Stimulated activated CD8-positive, alpha-beta memory T cell treated with anti-CD3 and anti-CD28 coated beads, Interleukin-2, amount 100 ng/mL, for 1 hour (primary cell): ENCODE measurements at places on chromosomes 4 and X.

- DNase-seq, result peak; percentile 42
These were observed at the start of gene FGFBP2 for GRCh38 chr4:15963001-15963451. TSS of gene FGFBP2 (minus strand) at chr4:15963175. CDS start at chr4:15963129, 46 bp downstream.

DNA sequence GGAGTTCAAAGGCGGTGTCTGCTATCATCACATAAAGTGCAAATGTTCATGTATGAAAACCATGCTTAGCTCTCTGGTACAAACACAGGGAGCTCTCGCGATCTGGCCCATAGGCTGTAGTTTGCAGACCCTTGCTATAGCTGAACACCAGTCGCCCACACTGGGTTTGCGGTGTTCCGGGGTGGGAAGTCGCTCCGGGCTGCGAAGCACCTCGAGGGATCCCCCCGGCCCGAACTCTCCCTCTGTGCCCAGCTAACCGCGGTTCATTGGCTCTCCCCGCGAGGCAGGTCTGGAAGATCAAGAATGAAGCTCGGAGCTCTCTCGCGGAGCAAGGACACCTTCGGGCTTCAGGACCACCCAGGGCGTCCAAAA lies 341 bp upstream of the PRPS2 start:
- no peak for DNase-seq

DNA sequence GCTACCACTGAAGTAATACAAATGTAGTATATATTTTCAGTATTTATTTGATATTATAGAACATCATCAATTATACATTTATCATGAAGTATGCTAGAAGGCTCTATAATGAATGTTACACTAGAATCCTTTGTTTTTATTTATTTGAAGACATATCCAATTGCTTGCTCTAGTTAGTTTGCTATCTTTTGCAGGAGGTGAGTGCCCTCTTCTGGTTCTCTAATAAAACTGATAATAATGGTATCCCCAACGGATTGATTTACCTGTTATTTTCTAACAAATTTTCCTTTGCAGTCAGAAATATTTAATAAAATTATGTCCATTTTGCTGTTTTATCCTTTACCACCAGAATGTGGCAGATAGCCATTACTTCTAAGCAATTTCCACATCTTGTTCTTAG lies 274.3 kb upstream of the TACR3 start:
- no peak for DNase-seq

DNA sequence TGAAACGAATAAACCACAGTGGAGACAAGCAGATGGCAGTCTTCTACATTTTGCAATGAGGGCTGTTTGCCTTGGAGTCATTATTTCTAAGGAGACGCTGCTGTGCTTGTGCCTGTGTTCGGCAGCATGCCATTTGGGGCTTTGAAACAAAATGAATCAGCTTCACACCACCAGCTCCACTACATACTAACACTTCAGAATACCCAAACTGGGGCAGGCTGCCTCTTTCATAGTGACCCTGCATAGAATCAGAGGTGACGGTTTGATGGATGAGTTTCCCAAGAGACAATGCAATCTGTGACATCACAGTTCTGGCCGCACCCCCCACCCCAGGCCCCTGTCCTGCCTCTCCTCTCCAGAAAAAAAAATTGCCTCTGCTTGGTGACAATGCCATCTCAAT lies 57.1 kb upstream of the MID1 start:
- no peak for DNase-seq

GRCh38 chr4:22787753-22788375 lies 95.1 kb downstream of the GBA3 start:
- no peak for DNase-seq

GRCh38 chrX:139932073-139932900 lies 566 bp downstream of the ATP11C start:
- DNase-seq, result peak; percentile 8

DNA sequence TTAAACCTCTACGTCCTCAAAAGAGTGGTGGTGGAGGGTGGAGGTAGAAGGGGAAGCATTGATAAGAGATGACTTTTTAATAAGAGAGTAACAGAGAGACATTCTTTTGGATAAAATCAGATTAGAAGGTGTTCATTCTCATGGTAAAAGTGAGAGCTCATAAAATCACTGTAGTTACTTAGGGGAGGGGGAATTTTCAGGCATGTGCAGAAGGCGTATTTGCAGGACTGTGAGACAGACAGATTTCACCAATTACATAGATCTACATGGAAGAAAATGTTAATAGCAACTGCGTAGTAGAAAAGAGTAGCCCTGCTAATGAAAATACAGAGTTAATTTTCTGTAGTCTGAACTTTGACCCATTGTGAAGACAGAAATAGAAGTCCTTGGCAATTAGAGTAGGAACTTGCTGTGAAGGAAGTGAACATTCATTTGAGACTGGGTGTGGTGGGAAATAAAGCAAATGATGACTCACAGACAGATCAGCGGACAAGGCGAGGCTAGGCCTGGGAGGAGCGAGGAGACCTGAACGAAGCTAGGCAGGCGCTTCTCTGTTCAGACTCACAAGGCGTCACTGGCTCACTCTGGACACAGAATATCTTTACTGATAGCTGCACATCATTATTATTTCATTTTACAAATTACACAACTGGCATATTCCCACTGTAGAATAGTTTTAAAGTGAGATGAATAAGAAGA lies 57.2 kb upstream of the FAM9C start:
- DNase-seq, result peak; percentile 24

- no peak for DNase-seq
These were observed 91.9 kb upstream of the SH3RF1 start for GRCh38 chr4:169362607-169363006.

GRCh38 chr4:54929459-54929858 lies 195.9 kb downstream of the KDR start:
- DNase-seq, result no peak

- DNase-seq, result no peak
These were observed 299.2 kb downstream of the IDS start for GRCh38 chrX:149205937-149206336.

DNA sequence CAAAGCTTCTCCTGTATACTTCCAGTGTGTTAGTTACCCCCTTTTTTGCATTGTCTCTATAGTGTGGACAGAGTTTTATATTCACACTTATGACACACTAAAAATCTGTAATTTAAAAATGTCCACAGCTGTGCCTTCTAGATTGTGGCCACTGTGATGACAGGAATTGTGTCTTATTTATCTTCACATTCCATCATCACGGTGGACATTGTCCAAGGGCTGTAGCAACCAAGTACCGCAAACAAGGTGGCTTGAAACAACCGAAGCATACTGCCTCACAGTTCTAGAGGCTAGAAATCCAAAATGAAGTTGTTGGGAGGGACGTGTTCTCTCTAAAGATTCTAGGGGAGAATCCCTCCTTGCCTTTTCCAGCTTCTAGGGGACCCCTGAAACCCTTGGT lies 32.3 kb downstream of the CHRNA9 start:
- DNase-seq, result no peak

DNA sequence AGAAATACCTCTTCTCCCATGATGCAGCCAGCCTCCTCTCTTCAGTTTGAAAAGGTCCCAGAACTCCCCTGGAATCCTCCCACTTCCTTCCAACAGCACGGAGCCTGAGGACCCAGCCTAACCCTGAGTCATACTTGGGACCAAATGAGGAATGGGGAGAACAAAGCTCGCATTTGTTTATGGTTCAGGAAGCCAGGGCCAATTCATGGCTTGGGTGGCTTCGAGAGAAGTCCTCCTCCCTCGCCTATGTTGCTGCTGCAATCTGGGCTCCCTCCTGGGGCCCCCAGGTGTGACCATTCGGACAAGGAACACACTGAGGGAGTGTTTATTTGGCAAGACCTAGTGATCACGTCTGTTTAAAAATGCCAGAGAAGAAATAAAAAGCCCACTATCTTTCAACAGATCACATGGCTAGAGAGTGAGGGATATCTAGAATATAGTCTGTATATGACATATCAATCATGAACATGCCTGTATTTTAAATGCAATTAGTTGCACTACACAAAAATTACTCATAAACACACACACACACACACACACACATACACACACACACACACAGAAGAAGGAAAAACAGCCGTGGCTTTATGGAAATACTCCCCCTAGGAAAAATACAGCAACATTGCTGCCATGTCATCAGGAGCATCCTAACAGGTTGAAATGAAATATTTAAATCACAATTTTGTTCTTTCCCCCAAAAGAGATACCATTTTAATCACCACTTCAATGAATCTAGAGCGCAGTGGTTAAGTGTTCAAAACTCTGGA lies 155.7 kb upstream of the MAP3K15 start:
- DNase-seq, result no peak

- DNase-seq, result no peak
These were observed at the start of gene KLB for GRCh38 chr4:39406763-39407583. TSS of gene KLB (plus strand) at chr4:39406930. CDS start at chr4:39406950, 20 bp downstream.

DNA sequence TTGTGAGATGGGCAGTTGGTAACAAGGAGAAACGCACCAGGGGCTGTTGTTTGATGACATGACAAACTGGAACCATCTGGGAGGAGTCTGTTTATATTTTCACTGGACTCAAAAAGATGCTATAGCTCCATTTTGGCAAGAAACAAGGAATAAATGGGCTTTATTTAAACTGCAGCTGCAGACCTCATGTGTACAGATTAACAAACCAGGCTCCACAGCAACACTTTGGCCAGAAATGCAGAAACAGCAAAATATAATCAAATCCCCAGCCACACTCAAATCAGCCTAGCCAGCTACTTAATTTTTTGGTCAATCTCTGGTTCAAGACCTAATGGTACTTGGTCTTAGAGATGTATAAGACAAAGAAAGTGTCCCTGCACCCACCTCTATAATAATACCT lies 52.7 kb downstream of the ASB9 start:
- no peak for DNase-seq

DNA sequence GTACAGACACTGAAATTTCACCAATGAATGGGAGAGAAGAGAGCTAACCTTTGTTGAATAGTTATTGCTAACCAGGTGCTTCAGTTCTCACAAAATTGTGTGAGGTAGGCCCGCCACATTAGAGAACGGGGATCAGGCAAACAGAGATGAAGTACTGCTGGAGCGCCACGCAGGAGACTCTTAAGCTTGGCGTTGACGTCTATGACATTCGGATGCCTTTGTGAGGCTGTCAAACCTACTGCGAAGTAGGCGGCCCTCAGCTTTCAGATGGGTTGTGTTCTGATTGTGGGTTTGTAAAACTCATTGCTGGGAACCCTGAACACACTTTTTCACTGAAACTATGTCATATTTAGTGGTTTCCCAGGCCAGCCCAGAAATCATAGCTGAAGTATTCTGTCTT lies 173.6 kb downstream of the CBR4 start:
- no peak for DNase-seq

GRCh38 chr4:186472948-186473347 lies 82.4 kb downstream of the MTNR1A start:
- no peak for DNase-seq

- DNase-seq, result no peak
These were observed 14.5 kb downstream of the CHRNA9 start for GRCh38 chr4:40349561-40350198.

DNA sequence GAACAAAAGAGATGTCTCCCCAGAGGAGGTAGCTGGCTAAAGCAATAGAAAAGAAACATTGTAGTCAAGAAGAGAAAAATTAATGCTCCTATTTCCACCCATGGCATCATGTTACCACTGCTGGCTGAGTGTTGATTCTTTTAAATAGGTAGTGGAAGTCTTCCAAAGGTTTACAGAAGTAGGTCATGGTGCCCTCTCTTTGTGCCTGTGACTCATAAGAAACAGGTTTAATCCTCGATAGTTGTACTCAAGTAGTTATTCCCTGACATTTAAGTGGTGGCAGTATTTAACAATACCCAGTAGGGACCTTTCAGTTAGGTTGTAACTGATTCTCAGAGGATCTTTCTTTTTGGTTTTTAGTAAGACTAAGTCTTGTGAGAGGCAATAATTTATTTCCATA lies 247.8 kb downstream of the TEX13A start:
- DNase-seq, result no peak
